Stomach (tissue), 19 donors: ENCODE measurements at places on chromosomes 16 and 17.

DNA sequence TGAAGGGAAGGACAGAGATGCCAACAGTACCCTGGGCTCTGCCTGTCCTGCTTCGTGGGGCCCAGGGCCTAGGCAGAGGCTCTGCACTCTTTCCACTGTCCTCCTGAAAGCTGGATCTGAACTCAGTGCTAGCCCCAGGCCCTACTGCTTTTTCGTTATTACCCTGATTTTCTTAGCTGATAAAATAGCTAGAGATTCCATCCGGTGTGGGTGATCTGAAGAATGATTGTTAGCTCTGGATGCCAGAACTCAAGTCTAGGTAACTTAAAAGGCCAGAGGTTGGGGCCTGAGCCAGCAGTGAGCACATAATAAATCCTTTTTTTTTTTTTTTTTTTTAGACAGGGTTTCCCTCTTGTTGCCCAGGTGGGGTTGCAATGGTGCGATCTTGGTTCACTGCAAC is 1.8 kb upstream of the MYBBP1A start:
- no peak overlapping the region for H3K4me3 ChIP-seq
- peaks cover 22% of the 10 kb centered on the region for H3K36me3 ChIP-seq
- no peaks in the 10 kb centered on the region for H3K27me3 ChIP-seq
- DNase-seq: no peak
- peaks cover 40% of the 10 kb centered on the region for H3K4me1 ChIP-seq

GRCh38 chr17:57811638-57812280 is 38.1 kb downstream of the MRPS23 start:
- H3K27me3 ChIP-seq: no peaks in the 10 kb centered on the region
- no peak for DNase-seq
- no peaks in the 10 kb centered on the region for H3K36me3 ChIP-seq
- H3K27ac ChIP-seq: peak overlapping the region; percentile 68

- no peaks in the 10 kb centered on the region for H3K4me1 ChIP-seq
- no peak overlapping the region for H3K27ac ChIP-seq
- no peaks in the 10 kb centered on the region for H3K36me3 ChIP-seq
- H3K27me3 ChIP-seq: no peaks in the 10 kb centered on the region
- DNase-seq: no peak
These were observed 471.2 kb upstream of the HSBP1 start for GRCh38 chr16:83336603-83337002.

- no peaks in the 10 kb centered on the region for H3K27me3 ChIP-seq
- DNase-seq: peak; percentile 42
- peaks cover 42% of the 10 kb centered on the region for H3K36me3 ChIP-seq
These were observed 3.3 kb upstream of the CDK5R1 start for GRCh38 chr17:32483451-32484019.
